ENCODE measurements at places on chromosomes 5 and 9.

GRCh38 chr9:21730899-21731298 is 71.5 kb upstream of the MTAP start:
- no peak for DNase-seq
- no peaks in the 10 kb centered on the region for H3K36me3 ChIP-seq
- H3K4me1 ChIP-seq, result no peaks in the 10 kb centered on the region
- H3K27me3 ChIP-seq, result no peaks in the 10 kb centered on the region

DNA sequence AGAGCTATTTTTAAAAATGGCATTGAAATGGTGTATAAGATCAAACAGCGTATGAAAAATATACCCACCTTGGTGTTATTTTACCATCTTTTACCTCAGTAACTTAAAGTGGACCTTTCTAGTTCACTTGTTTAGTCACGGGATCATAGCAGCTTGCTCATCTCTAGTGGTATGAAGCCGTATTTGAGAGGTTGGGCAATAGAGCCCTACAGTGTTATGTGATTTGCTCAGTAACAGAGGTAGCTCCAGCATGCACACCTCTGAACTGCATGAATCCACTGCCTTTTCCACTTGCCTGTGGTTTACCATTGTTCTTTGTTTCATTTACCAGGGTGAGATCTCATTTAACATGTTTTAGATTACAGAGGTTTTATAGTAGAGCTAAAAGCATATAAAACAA is 134.4 kb downstream of the ATG10 start:
- no peaks in the 10 kb centered on the region for H3K27me3 ChIP-seq
- H3K4me3 ChIP-seq, result no peak overlapping the region
- peak overlapping the region; percentile 35 for H3K27ac ChIP-seq
- H3K4me1 ChIP-seq, result no peaks in the 10 kb centered on the region
- DNase-seq, result no peak

DNA sequence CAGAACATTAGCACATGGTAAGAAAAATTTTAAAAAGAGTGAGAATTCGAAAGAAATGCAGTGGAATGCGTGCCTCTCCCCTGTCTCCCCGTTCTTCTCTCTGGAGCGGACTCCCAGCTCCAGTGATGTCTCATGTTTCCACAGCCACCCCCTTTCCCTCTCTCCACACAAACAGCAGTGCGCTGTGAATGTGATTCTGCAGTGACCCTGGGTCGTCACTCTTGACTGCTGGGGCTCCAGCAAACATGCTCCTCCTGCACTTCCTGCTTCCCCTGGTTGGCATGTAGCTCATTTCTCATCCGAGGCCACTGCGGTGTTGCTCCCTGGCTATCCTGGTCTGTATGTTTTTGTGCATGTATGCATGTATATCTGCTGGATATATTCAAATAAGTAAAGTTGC is 13.3 kb downstream of the PHF2 start:
- no peak overlapping the region for H3K4me3 ChIP-seq
- H3K4me1 ChIP-seq, result no peaks in the 10 kb centered on the region
- DNase-seq, result peak; percentile 19
- H3K36me3 ChIP-seq, result no peaks in the 10 kb centered on the region
- H3K27ac ChIP-seq, result peak overlapping the region; percentile 41
- H3K27me3 ChIP-seq, result no peaks in the 10 kb centered on the region

DNA sequence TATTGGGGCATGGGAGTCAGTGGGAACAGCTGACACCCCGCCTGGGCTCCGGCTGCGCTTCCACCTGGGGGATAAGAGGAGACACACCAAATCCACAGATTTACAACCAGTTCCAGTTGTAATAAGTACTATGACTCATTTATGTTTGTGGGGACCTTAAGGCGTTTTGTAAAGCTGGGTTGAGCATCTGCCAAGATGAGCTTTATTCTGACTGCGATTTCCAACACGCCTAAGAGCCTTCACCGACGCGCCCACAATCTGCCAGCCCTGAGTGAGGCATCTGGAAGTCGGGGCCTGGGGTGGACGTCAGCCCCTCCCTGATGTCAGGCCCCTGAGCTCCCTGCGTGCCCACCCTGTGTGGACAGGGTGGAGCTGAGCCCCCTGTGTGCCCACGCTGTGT is 14.3 kb upstream of the LHX3 start:
- no peak overlapping the region for H3K4me3 ChIP-seq
- H3K36me3 ChIP-seq, result no peaks in the 10 kb centered on the region
- no peak overlapping the region for H3K27ac ChIP-seq
- H3K4me1 ChIP-seq, result no peaks in the 10 kb centered on the region
- no peak for DNase-seq
- no peaks in the 10 kb centered on the region for H3K27me3 ChIP-seq

GRCh38 chr9:9961487-9961886 is 651.3 kb downstream of the PTPRD start:
- no peaks in the 10 kb centered on the region for H3K36me3 ChIP-seq
- no peaks in the 10 kb centered on the region for H3K27me3 ChIP-seq
- no peaks in the 10 kb centered on the region for H3K4me1 ChIP-seq

GRCh38 chr9:21966140-21966851 is 27.9 kb downstream of the CDKN2A start:
- H3K4me1 ChIP-seq, result no peaks in the 10 kb centered on the region
- no peak overlapping the region for H3K27ac ChIP-seq
- H3K4me3 ChIP-seq, result no peak overlapping the region
- no peaks in the 10 kb centered on the region for H3K36me3 ChIP-seq
- DNase-seq, result no peak

DNA sequence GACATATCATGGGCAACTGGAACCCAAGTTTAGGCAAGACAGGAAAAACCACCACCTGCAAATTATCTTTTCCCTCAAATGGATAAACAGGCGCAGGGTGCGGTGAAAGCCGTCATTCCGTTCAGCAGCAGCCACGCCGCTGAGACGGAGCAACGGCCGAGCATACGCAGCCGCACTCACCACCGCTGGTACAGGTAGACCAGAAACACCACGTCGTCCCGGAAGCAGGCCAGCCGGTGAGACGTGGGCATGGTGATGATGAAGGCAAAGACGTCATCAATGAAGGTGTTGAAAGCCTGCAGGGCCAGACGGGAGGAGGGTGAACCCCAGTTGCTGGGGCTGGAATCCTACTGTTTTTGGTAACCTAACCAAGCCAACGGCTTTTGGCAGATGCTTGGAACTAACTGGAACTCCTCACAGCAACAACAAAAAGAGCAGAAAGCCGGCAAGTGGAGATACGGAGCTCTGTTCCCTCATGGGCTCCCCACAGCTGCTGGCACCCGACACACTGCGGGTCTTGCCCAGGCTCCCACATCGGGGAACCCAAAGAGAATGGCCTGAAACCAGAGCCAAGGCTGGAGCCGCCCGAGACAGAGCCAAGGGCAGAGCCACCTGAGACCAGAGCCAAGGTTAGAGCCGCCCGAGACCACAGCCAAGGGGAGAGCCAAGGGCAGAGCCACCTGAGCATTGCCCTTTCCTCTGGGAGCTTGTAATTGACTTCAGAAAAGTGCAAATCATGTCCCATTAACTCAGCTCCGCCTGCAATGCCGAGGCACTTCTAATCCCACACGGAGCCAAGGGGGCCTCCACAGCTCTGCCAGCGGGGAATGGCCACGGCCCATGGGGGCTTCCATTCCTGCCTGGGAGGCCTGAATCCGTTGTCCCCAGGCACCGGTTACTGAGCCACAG is 24.2 kb downstream of the CLPTM1L start:
- no peaks in the 10 kb centered on the region for H3K27me3 ChIP-seq
- peak; percentile 50 for DNase-seq
- no peak overlapping the region for H3K27ac ChIP-seq
- no peak overlapping the region for H3K4me3 ChIP-seq
- peaks cover 8% of the 10 kb centered on the region for H3K36me3 ChIP-seq
- no peaks in the 10 kb centered on the region for H3K4me1 ChIP-seq

DNA sequence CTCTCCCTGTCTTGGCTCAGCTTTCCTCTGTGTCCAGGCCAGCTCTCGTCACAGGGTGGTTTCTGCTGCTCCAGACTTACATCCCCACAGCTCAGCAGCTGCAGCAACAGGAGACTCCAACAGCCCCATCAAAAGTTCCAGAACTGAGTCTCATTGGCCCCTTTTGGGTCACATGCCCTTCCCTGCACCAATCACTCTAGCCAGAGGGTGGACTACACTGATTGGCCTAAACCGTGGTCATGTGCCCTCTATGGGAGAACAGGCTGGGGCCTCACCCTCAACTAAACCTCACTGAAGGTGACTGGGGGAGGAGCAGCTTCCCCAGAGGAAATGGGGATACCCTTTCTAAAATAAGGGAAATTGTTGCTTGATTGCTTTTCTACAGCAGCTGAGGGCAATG is 44.4 kb upstream of the CPLX2 start:
- no peaks in the 10 kb centered on the region for H3K27me3 ChIP-seq
- DNase-seq, result no peak
- no peaks in the 10 kb centered on the region for H3K4me1 ChIP-seq
- no peak overlapping the region for H3K4me3 ChIP-seq
- H3K27ac ChIP-seq, result no peak overlapping the region
- no peaks in the 10 kb centered on the region for H3K36me3 ChIP-seq

DNA sequence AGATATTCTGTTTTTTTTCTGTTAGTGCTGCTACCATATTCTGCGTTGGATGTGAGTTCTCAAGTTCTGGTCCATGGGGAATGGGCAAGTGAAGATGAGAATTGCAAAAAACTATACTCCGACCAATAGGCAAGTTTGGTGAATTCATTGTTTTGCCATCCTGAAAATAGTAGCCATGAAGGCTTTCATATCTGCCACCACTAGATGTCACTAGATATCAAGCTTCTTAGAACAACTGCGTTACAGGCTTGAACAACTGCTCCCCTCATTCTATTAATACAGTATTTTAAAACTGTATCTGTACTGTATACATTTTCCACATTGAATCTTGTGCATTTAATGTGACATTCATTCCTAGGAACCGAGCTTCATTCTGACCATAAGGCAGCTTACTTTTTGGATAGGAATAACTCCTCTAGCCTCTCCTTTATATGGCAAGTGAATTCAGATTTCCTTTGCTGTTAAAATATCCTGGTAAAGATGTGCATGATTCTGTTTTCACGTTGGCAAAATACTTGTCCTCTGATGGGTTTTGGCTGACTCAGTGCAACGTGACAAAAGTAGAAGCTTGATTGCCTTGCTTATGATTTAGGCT is 163.6 kb downstream of the SREK1 start:
- no peaks in the 10 kb centered on the region for H3K27me3 ChIP-seq
- H3K27ac ChIP-seq, result no peak overlapping the region

DNA sequence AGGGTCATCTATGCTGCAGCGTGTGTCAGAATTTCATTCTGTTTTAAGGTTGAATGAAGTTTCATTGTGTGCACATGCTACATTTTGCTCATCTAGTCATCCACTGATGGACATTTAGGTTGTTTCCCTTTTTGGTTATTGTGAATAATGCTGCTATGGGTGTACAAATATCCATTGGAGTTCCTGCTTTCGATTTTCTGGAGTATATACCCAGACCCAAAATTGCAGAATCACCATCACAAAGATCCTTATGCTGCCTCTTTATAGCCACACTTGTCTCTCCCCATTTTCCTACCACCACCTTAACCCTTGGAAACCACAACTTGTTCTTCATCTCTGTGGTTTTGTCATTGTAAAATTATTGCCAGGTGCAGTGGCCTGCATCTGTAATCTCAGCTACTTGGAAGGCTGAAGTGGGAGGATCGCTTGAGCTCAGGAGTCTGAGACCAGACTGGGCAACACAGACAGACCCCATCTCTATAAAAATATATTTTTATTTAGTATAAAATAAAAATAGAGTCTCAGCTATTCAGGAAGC is 166.2 kb downstream of the HSD17B3 start:
- no peak for DNase-seq
- H3K4me3 ChIP-seq, result no peak overlapping the region
- H3K27me3 ChIP-seq, result no peaks in the 10 kb centered on the region
- no peaks in the 10 kb centered on the region for H3K4me1 ChIP-seq

DNA sequence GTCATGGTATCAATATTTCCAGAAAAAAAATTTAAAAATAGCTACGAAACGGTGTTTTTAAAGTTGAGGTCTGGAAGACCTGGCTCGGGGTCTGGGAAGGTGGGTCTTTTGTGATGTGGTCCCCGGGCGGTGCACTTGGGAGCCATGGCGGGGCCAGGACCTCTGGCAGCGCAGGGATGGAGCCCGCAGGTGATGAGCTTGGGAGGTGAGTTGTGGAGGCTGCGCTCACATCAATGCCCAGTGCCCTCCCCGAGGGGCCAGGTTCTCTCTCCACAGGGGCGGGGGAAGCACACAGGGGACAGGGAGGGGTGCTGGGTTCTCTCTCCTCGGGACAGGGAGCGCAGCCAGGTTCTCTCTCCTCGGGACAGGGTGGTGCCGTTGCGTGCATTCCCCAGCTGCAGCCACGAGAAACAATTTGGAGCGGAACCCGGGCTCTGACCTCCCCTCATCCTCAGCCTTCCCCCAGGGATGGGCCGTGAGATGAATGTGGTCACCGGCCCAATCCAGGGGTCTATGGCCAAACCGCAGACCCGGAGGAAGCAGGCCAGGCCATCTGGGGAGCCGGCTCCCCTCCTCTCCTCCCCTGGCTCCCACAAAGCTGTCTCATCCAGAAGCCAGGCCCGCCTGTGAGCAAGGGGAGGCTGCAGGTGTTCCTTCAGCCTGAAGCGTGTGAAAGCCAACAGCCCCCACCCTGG is 25.8 kb downstream of the DBH start:
- no peak overlapping the region for H3K4me3 ChIP-seq
- H3K4me1 ChIP-seq, result peaks cover 2% of the 10 kb centered on the region
- H3K36me3 ChIP-seq, result no peaks in the 10 kb centered on the region
- peaks cover 3% of the 10 kb centered on the region for H3K27me3 ChIP-seq
- no peak overlapping the region for H3K27ac ChIP-seq
- no peak for DNase-seq

GRCh38 chr5:36875051-36875789 is 1.3 kb upstream of the NIPBL start:
- H3K27ac ChIP-seq, result peak overlapping the region; percentile 99
- H3K4me3 ChIP-seq, result peak overlapping the region; percentile 93
- H3K27me3 ChIP-seq, result no peaks in the 10 kb centered on the region
- H3K36me3 ChIP-seq, result no peaks in the 10 kb centered on the region

GRCh38 chr5:74541381-74541781 is 99.1 kb downstream of the ENC1 start:
- H3K36me3 ChIP-seq, result no peaks in the 10 kb centered on the region
- no peaks in the 10 kb centered on the region for H3K4me1 ChIP-seq
- DNase-seq, result peak; percentile 27
- H3K27ac ChIP-seq, result peak overlapping the region; percentile 65
- no peak overlapping the region for H3K4me3 ChIP-seq
- no peaks in the 10 kb centered on the region for H3K27me3 ChIP-seq
